ENCODE measurements at places on chromosomes 2 and 18. TPM values are rescaled to one million over a fixed set of nuclear protein-coding genes. Genes with fewer than 3 reads are reported as not detected.

- DNase-seq: no peak
Measured at GRCh38 chr2:71281950-71282349, 49.6 kb upstream of the ZNF638 start.

DNA sequence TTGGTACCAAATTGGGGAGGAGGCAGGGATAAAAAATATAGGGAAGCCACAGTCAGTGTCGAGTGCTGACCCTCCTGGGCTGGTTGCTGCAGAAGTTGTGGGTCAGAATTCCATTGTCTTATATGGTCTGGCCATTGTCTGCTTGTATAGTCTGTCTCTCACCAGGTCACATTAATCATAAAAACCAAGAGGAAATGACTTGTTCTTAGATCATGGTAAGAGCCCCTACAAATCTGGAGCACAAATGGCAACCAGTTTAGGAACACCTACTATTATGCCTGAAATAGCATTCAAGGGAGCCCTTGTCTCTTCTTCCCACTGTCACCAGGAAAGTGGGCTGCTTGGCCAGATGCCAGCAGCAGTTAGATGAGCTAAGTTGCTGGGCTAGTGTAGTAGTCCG is 119.7 kb upstream of the RMP24 start:
- no peak for DNase-seq

The SERPINB13 gene
- total RNA-seq: not detected

The CLEC4F gene
- not detected for total RNA-seq

The DTNB gene
- 32.2 TPM for total RNA-seq

DNA sequence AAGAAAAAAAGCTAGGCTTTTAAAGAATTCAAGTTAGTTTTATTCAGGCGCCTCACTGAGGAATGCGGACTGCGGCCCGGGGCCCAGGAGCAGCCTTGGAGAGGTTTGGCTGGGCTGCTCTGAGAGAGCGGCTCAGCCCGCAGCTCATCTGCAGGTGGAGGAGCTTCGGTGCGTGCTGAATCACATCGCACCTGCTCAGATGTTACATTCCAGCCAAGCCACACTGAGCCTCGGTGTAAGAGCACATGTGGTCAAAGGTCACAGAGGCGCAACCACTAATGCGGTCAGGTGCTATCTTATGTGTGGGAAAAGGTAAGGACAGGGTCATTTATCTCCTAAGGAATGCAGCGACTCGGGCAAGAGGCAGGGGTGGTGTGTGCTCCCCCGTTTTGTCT is 17.1 kb upstream of the CNDP1 start:
- no peak for DNase-seq

GRCh38 chr2:149611100-149611820 is 23.7 kb upstream of the MMADHC start:
- no peak for DNase-seq

- DNase-seq: no peak
Measured at GRCh38 chr2:21024722-21025389, 19.0 kb downstream of the APOB start.

The HOXD3 gene
- total RNA-seq: not detected

DNA sequence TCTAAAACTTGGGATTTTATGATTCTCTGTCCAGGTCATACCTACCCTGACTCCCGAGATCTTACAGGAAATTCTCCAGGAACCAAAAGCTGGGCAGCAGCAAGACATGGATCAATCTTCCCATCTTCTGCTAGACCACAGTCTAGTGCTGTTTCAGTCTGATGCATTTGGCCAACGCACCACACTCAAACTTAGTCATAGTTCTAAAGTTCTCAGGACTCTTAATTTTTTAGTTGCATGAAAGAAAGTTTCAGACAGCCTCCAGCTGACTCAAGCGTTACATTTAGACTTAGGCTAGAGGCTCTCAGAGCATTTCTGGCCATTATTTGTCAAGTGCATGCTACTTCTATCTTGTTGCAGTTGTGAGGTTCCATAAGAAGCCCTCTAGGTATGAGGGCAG is 230.1 kb upstream of the CCDC150 start:
- DNase-seq: no peak

The NAT8 gene
- total RNA-seq: not detected

The FTCDNL1 gene
- 0.40 TPM for total RNA-seq

The RFX8 gene
- total RNA-seq: not detected

The TEKT4 gene
- total RNA-seq: not detected

The KLHL14 gene
- 0.33 TPM for total RNA-seq

DNA sequence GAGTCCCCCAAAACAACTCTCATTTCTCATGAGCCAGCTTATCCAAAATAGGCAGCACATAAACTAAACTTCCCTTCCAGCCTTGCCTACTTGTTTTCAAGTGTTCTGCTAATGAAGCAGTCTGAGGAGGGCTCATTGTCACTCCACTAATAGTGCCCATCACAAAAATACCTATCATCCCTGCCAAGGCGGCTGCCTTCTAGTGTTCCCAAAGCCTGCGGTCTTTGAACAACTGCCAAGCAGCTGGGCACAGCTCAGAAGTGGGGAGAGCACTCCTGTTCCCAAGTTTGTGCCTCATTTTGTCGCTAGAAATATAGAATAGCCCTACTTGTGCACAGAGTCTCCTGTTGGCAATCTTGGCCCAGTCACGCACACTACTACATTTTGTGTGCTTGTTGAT is 50.3 kb downstream of the DTNA start:
- no peak for DNase-seq

The GNLY gene
- total RNA-seq: not detected

DNA sequence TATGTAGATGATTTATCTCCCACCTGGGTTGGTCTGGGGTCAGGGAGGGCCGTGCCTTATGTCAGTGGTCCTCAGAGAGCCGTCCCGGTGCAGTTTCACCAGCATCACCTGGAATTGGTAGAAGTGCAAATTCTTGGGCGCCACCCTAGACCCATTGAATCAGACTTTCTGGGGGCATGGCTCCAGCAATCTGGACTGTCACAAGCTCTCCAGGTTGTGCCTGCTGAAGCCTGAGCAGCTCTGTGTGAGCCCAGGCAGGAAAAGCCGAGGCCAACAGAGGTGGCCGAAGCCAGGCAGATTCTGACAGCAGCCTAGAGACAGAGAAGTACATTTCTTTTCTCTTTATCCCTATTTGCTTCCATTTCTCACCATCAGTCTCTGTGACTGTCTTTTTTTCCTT is 98.4 kb upstream of the SEC11C start:
- DNase-seq: no peak

- no peak for DNase-seq
Measured at GRCh38 chr2:61085883-61086282, 20.2 kb downstream of the SANBR start.
